ENCODE measurements at places on chromosomes 6 and 20.

- no peak for DNase-seq
Measured at GRCh38 chr6:133895573-133896343, 6.8 kb downstream of the TCF21 start.

GRCh38 chr20:39812116-39812515 lies 850.0 kb downstream of the DHX35 start:
- no peak for DNase-seq

DNA sequence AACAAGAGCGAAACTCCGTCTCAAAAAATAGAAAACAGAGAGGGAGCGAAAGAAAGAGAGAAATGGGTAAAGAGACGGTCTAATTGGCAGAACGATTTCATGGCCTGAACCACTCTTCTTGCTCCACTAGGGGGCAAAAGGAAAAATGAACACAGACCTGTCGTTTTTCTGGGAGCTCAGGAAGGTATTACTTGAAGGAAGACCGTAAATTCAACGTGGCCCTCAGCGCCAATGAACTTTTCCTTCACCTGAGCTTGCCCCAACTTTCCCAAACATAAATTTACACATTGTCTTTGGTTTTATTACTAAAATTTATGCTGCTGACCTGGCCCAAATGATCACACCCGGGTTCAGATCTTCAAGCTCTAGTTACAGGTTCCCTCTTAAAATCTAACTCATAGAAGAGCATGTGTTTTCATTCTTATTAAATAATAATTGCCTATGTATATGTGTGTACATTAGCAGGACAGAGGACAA lies 67.3 kb downstream of the ATP9A start:
- DNase-seq: no peak

GRCh38 chr20:41268402-41268801 lies 49.1 kb downstream of the ZHX3 start:
- DNase-seq: no peak

DNA sequence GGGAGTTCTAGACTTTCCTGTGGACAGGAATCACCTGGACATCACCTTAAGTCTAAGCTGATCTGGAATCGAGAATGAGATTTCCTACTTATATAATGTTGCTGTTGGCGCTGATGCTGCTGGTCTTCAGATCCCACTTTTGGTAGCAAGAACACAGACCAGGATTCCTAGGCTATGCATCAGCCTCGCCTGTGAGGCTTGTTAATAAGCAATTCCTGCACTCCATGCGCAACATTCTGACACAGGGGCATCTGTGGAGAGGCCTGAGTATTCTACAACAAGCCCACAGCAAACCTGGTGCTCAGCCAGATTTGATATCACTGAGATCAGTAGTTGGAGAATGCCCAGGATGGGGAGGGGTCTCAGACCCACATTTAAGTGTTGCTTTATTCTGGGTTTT lies 52.0 kb upstream of the TRIM26 start:
- DNase-seq: no peak

DNA sequence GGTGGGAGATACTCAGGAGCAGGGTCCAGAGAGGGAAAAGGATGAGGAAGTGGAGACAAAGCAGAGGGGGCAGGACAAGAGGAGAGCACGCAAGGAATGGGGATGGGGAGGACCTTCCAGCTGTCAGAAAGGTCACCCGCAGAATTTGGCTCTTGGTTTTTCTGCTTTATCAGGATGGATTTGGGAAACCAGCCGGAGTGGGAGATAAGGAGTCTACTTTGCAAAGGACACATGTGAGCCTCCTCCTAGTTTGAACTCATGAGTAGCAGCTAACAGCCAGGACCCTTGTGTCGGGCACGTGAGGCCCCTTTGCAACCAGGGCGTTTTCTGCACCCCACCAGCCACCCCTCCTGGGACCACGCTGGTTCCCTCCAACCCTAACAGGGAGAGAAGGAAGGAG lies 7.6 kb upstream of the MICA start:
- DNase-seq: no peak

DNA sequence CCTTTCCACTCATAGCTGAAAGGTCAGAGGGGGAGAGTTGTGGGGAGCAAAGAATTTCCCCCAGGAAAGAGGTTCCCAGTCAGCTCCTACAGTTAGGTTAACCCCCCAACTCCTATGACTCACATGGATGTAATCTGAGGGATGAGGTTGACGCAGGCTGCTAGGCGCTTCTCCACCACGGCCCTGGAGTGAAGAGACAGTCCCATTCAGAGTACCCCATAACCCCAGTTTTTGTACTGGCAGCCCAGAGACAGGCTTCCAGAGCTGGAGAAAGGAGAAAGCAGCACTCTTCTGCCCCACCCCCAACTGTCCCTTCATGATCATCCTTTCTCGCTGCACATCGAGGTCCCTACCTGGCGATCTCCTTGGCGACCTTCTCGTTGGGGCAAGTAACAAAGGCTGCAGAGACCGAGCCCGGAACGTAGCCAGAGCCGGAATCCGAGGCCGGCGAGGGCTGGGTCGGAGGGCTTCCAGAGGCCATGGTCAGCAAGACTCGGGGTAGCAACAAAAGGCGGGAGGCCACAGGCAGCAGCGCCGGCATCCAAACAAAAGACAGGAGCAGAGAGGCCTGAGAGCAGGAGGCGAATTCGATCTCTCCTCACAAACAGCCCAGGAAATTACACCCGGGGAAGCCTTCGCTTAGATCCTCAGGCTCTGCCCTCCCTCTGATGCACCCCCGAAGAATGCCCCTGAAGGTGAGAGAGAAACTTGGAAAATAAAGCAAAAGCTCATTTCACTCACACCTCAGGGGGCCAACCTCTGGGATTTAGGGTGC lies 592 bp downstream of the CUTA start:
- DNase-seq: no peak

- no peak for DNase-seq
Measured at GRCh38 chr6:163983679-163984078, 569.2 kb downstream of the QKI start.

- DNase-seq: no peak
Measured at GRCh38 chr20:46652699-46653098, 1.4 kb upstream of the SLC13A3 start.

GRCh38 chr6:89662659-89663223 lies 24.2 kb upstream of the LYRM2 start:
- no peak for DNase-seq

GRCh38 chr20:32204205-32205109 lies 3.1 kb downstream of the PLAGL2 start:
- DNase-seq: no peak

DNA sequence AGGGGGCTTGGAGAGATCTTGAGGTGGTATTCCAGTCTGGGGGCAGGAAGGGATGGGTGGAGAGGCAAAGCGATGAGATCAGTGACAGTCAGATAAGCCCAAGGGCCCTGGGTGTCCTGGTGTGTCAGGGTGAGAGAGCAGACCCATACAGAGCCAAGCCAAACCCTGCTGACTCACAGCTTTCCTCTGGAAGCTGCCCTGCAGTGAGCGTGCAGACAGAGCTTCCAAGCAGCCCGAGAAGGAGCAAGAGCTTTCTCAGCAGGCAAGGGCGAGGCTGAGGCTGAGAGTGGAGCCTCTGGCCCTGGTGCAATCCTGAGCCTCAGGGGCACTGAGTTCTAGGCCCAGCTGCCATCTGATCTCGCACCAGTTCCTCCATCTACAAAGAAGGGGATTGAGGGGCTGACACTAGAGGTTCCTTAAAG lies 91.1 kb upstream of the HIVEP1 start:
- DNase-seq: no peak

GRCh38 chr6:135257631-135258405 lies 76.7 kb downstream of the MYB start:
- DNase-seq: no peak

GRCh38 chr20:12936524-12936923 lies 72.2 kb upstream of the SPTLC3 start:
- DNase-seq: no peak

DNA sequence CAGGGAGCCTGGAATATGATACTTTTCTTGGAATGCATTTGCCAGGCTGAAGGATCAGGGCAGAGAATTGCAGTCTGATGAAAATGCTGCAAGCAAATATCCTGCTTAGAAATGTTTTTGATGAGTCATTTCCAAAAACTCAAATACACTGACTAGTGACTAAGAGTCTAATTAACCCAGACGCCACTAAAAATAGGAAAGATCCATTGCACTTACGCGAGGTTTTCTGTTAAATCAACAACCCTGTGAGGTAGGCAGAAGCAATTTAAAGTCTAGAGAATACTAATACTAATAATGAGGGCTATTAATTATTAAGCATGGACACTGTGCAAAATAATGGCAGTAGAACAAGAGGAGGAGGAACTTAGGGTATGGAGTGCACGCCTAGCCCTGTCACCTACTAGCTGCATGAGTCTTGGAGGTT lies 130.1 kb upstream of the DOK5 start:
- no peak for DNase-seq

GRCh38 chr20:46967646-46968045 lies 73.0 kb downstream of the EYA2 start:
- no peak for DNase-seq

- DNase-seq: no peak
Measured at GRCh38 chr6:117676577-117677218, 1.4 kb downstream of the NUS1 start.

- no peak for DNase-seq
Measured at GRCh38 chr6:136169394-136170148, 80.5 kb downstream of the MTFR2 start.

DNA sequence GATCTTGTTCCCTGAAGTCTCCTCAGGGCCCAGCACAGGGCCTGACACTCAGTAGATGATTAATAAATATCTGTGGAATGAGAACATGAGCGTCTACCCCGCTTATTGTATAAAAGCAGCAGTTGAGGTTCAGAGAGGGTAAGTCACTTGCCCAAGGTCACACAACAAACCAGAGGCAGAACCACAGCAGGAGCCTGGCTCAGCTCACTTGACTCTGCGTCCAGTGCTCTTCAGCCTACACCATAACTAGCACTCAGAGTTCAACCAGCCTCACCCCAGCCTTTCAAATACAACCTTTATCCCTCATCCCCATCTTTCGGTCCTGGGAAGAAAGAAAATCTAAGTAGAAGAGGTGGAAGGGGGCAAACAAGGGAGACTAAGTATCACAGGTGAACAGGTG lies 24.9 kb upstream of the NOL4L start:
- no peak for DNase-seq

DNA sequence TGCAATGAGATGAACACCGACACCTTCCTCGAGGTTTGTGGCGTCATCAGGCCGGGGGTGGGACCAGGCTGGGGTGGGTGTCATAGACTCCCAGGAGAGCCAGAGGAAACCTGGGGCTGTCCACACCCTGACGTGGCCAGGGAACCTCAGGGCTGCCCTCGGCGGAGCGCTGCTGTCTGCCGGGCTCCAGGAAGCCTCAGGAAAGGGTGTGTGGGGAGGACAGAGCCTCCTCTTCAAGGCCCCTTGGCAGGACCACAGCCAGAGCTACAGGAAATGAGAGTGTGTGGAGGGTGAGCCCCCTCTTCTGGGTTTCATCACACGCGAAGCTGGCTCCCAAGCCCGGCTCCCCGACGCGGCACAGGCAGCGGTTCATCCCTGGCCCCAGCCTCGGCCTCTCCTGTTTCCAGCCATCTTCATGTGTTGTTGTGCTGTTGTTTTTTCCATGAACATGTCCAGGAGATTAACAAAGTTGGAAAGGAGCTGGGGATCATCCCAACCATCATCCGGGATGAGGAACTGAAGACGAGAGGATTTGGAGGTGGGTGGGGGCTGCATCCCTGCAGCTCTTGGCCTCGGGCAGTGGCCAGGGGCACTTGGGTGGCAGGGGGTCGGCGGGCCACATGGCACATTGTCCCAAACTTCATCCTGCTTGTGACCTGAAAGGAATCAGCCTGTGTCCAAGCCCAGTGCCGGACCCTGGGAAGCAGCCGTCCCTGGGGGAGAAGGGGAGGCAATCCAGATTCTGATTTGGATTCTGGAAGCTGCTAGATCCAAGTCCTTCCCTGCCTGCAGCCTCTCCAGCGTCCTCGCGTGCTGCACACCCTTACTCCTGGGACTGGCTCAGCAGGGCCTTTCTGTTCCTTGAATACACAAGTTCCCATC lies 6.4 kb downstream of the NPEPL1 start:
- DNase-seq: no peak

DNA sequence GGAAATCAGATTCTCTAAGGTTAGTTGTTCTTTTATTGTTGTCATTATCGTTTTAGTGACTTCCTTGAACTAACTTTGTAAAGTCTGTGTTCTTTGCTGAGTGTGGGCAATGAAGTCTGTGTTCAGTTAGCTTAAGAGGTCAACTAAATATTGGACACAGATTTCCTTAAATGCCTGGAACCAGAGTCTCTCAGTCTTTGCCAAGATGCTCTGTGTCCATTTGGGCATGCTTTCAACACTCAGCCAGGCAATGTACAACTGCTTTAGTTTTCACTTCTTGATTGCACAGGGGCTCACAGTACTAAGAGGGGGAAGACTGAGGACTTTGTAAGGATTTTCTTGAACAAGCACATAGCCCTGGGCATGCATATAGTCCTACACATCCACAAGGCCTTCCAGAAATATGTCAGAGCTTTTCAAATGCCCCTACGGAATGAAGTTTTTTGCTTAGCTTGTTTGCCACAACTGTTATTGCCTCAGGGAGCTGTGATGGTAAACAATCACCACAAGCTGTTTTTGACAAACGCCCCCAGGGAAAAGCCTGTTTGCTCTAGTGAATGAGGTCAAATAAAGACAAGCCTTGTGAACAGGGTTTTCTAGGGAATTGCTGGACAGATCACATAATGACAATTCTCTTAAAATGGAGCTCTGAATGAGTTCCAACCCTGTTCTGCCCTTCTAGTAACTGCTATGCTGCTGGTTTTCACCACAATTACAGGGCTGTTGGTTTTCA lies 82.5 kb downstream of the B3GAT2 start:
- DNase-seq: no peak

DNA sequence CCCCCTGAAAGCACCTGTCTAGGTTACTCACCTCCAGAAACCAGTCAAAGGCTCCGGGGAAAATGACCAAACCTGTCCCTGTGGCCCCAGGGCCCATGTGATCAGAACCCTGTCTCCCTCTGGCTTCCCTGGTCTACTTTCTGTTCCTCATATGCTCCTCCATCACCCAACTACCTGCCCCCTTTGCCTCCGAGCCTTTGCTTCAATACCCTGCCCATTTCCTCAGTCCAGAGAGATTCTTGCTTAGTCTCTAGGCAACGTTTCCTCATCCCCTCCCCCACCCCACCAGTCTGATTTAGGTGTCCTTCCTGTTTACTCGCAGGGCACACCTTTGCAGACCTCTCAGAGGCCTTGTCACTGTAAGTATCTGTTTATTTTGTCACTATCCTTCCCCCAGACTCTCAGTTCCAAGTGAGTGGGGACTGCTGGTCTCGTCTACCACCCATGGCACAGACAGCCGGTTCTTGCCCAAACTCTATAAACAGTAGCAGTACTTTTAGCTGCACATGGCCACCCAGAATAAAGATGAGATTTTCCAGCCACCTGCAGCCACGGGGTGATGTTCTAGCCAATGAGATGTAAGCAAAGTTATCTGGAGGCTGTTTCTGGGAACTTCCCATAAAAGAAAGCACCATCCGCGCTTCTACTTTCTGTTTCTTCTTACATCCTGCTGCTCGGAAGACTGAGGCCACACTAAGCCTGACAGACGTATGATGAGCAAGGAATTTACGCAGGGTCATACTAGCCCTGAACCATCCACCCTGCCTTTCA lies 13.3 kb downstream of the ELOVL5 start:
- no peak for DNase-seq

DNA sequence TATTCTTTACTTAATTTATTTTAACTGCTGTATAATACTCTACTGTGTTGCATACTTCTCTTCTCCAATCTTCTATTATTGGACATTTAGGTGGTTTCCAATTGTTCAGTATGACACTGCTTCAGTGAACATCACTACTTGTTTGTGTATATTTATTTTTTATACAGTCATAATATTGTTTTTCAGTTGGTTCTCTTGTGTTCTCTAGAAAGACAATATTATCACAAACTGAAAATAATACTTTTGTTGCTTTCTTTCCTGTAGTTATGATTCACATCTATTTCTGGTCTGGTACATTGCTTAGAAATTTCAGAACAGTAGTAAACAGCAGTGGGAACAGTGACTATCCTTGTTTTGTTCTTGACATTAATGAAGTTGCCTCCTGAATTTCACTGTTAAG lies 62.8 kb upstream of the GTSF1L start:
- DNase-seq: no peak

Data from COR-L47 (cell line).